Jurkat, Clone E6-1 (cell line): ENCODE measurements at places on chromosomes 5 and 9.

- DNase-seq = no peak
Observed at GRCh38 chr9:113931140-113931539, 55.0 kb downstream of the ZNF618 start.

GRCh38 chr9:129667850-129668249 is 2.4 kb downstream of the PRRX2 start:
- no peak for DNase-seq

DNA sequence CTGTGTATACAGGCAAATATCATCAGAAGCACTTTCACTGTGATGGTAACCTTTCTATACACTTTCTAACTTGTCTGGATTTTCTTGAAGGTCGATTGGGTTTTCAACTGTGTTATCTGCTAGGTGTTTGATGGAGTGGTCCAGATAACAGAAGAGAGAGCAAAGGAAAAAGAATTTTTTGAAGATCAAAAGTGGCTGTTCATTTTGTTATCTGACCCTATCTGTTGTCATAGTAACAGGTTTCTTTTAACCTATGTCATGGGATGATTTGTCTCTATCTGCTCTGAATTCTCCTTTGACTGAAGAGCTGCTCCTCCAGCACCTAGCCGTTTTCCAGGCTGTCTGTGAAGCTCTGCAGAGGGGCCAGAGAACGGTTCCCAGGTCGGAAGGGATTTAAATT is 77.8 kb upstream of the IRX2 start:
- no peak for DNase-seq

GRCh38 chr5:73947906-73948640 is 322.1 kb downstream of the ARHGEF28 start:
- DNase-seq = no peak

DNA sequence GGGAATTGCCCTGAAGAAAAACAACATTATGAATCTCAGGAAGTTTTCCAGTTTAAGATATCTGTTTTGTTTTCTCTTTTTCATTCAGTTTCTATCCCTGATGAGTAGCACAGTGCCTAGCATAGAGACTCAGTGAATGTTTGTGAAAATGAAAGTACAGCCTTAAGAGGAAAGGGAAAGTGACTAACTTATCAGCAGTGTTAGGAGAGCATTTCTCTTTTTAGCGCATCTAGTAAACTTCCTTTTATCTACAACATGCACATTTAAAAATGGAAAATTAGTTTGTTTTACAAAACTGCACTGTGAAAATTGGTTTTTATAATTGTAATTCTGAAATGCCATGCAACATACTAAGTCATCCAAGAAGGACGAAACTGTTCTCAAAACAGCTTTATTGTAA is 110.8 kb downstream of the SMARCA2 start:
- no peak for DNase-seq

- DNase-seq = no peak
Observed at GRCh38 chr5:8634219-8634618, 765.3 kb downstream of the MTRR start.

- no peak for DNase-seq
Observed at GRCh38 chr9:121353241-121354061, 16.6 kb downstream of the STOM start.

- DNase-seq = no peak
Observed at GRCh38 chr5:52859628-52860027, 71.9 kb downstream of the ITGA1 start.

DNA sequence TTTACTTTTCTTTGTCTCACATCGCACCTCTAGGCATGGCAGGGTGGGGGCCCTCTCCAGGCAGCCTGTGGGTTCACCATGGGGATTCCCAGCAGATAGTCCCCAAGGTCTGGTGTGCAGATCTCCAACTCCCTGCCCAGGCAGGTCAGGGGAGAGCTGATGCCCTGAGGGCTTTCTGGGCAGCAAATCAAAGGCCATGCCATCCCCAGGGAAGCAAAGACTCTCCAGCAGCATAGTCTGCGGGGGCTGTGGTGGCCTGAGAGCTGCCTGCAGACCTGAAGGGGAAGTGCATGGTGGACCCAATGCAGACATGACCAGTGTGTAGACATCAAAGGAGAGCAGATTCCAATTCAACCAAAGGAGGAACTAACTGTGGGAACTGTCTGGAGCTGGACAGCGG is 7.7 kb downstream of the NEURL1B start:
- no peak for DNase-seq

DNA sequence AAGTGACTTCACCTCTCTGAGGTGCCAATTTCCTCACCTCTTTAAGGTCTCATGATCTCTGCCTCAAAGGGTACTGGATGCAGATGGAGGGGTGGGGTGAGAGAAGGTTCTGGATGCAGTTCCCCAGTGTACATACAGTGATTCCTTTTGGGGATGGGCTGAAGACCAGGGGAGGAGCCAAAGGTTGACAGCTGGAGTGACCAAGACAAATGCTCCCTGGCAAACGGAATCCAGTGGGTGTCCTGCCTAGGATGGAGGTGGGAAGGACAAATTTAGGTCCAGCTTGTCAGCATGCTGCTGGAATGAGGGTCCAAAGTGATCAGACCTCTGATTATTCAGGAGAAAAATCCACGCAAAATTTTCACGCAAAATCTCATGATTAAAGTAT is 7.3 kb upstream of the LMX1B start:
- no peak for DNase-seq

DNA sequence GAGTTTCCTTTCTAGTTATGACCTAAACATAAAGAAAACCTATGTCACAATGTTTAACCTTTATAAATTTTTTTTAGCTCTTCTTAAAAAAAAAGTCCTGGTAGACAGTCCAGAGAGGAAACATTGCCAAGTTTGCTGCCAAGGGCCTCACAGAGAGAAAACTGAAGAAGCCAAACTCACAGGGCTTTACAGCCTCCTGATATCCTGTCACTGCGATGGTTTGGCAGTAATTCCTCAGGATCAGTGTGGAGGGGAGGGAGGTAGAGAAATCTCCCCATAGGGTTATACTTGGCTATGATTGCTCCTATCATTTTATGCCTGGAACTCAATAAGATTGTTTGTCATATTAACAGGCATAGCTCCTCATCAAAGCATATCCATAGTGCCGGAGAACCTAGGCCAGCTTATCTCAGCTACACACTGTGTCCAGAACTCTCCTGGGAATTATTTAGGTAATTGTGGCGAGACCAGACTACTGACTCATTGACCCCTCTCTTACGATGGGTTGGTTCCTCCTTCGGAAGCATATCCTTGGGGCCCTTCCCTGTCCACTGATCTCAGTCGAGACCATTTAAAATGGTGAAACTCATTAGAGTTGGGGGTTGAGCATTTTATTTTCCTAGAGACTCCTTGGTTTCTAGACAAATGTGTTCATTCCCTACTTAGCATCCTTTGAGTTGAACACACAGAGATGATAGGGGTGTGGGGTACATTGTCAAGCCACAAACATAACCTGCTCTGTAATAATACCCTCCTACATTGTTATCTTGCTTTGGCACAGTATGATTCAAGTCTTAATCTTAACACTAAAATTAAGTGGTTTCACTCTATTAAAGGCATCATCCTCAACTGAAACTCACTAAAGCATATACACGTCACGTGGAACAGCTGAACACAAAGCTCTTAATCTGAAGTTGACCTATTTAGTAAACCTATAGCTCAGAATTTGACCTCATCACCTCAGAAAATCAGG is 53.4 kb upstream of the TMC1 start:
- no peak for DNase-seq

DNA sequence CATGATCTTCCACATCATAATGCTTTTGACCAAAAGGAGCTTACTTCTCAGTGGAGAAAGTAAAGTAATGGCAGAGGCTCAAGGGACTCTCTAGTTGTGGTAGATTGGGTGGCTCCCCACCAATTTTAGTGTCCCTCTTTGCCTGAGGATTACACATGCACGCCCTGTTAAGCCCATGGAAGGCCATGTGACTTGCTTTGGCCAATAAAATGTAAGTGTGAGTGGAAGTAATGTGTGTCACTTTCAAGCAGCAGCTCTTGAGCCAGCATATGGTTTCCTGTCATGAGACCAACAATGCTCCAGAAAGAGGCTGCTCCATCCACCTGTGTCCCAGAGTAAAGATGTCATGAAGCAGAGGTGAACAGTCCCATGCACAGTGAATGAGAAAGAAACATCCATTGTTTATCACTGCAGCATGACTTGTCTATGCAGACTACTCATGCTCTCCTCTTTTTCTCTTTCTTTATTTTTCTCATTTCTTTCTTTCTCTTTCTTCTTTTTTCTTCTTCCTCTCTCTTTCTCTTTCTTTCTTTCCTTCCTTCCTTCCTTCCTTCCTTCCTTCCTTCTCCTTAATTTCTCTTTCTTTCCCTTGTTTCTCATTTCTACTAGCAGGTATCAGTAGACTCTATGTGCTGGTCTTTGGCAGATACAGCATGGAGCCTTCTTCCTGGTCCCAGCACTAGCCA is 57.3 kb upstream of the EGFLAM start:
- no peak for DNase-seq

DNA sequence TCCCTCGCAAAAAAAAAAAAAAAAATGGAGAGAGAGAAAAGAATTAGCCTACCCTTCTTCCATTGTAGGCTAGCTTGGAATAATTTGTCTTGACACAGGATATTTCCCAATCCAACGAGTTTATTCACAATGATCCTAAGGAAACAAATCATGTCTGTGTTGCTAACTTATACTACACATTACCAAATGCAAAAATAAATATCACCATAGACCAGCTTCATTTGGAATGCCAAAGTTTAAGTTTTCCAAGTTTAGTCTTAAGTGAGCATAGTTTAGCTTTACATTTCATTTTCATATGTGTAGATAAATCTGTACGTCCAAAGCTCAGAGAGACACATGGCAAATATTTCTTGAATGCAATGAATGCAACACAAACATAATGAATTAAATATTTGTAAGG is 1106.2 kb upstream of the DMAC1 start:
- DNase-seq = no peak

DNA sequence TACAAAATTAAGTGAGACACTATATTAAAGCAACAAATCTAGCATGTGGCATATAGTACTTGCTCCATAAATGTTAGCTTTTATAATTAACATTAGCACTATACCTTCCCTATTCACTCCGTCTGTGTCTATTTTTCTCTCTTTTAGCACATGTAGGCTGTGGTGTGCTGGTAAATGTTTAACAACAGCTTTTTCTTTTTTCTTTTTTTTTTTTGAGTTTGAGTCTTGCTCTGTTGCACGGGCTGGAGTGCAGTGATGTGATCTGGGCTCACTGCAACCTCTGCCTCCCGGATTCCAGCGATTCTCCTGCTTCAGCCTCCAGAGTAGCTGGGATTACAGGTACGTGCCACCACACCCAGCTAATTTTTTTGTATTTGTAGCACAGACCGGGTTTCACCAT is 62.1 kb downstream of the SPRY4 start:
- no peak for DNase-seq

DNA sequence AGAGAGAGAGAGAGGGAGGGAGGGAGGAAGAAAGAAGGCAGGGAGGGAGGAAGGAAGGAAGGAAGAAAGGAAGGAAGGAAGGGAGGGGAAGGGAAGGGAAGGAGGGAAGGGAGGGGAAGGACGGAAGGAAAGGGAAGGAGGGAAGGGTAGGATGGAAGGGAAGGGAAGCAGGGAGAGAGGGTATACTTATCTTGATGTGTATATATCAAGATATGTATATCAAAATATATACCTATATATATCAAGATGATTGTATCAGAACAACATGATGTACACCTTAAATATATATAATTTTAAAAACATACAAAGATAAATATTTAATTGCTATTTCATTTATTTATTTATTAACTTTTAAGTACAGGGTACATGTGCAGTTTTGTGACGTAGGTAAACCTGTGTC is 96.8 kb upstream of the ADAMTS16 start:
- DNase-seq = no peak

DNA sequence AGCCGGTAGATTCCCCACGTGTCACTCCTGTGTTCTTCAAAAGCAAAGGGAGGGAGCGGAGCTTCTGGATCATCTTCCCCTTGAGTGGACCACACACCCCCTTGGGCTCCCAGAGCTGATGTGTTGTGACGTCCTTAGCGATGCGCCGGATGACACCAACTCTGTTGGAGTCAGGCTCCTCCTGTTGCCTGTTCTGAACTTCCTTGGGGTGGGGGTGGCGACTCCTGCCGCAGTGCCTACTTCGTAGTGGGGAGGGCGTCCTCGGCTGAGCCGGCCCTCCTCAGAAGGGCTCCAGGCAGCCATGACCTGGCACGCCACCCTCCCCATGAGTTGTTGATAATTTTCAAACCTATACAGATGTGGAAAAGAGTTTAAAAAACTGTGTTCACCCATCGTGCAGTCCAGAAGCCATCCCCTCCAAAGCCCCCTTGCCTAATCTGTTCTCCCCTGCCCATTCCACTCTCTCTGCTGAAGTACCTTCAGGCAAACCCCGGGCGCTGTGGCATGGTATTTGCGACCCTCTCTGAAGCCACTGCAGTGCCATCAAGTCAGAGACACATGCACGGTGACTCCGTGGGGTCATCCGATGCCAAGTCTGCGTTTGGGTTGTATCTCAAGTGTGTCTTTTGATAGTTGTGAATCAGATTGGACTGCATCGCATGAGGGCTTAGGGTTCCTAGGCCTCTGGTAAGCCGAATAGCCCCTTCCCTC is 16.7 kb downstream of the EXOC3 start:
- no peak for DNase-seq

GRCh38 chr5:147245381-147246165 is 10.7 kb downstream of the STK32A start:
- no peak for DNase-seq

DNA sequence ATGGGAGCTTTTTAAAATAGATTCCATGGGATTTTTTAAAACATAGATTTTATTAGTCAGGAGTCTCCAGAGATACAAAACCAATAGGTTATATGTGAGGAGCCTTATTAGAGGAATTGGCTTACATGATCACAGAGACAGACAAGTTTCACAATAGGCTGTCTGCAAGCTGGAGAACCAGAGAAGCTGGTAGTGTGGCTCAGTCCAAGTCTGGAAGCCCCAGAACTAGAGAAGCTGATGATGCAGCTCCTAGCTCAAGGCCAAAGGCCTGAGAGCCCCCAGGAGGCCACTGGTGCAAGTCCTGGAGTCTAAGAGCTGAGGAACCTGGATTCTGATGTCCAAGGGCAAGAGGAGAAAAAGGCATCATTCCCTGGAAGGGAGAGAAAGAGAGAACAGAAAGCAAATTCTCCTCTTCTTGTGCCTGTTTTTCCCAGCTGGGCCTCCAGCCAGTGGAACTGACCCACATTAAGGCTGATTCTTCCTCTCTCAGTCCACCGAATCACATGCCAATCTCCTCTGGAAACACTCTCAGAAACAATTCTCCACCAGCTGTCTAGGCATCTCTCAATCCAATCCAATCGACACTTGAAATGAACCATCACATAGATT is 59.3 kb downstream of the AHRR start:
- DNase-seq = no peak

DNA sequence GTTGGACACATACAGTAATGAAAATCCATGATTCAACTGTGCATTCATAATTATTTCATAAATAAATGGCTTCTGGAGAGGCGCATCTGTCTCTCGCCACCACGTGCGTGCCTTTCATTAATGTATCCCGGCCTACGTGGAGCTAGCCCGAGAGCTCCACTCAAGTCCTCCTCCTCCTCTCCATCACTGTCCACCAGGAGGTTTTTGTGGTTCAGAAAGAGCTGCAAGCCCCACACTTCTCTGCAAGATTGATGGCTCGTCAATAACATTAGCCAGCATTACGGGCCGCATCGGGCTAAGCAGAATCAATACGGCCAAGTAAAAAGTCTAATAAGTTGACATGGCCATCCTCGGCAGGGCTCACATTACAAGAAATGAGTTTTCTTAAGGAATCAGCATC is 499.8 kb downstream of the BNC2 start:
- DNase-seq = no peak

- DNase-seq = no peak
Observed at GRCh38 chr9:118419676-118420075, 715.5 kb downstream of the TLR4 start.
